ENCODE measurements at places on chromosomes 6 and 20.

DNA sequence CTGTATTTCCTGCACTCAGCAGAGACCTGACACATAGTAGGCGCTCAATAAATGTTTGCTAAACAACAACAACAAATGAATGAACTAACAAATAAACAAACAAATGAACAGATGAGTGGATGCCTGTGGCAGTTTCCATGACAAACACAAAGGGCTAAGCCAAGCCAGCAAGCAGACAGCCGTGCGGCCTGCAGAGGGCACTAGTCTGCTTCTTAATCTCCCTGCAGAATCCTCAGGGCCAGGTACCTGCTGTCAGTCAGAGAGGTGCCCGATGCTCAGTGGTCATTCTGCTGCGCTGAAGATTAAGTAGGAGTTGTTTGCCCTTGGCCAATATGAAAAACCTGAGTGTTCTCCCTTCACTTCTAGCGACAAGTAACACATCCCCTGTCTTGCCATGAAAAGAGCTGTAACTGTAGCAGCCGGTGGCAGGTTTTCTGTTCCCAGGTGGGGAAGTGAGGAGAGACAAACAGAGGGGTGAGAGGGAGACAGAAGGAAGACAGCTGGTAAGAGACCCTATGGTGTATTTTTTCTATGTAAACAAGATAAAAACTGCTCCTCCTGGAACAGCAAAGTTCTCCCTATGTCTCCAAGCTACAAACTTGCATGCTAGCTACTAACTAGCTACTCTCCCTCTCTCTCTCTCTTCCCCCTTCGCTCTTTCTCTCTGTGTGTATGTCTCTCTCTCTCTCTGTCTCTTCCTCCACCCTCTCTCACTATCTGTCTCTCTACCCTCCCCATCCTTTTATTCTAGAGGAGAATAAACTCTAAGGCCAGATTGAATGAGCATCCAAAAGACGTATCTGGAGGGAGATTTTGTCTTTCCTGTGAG, at the start of gene MC3R:
Gene MC3R, plus strand, starts transcription at position 779 of the 829 bp plus-strand sequence. CDS start 112 bp downstream, outside the sequence.
- DNase-seq: no peak

DNA sequence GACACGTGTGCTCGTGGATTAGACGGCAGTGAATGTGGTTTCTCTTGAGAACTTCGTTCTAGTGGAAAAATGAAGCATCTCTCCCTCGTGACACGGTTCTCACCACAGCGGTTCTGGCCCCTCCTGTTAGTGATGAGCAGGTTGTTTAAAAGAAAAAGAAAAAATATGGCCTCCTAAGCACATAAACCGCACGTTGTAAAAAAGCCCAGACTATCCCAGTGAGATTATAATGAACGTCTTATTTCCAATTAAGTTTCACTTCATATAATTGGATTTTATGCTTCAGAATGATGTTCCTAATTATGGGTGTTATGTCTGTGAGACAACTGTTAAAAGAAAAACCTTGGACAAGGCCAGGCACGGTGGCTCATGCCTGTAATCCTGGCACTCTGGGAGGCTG, 74.5 kb upstream of the FRMD1 start:
- no peak for DNase-seq

GRCh38 chr6:32152769-32153563, 975 bp upstream of the PPT2 start:
- no peak for DNase-seq

- no peak for DNase-seq
These were observed 2.5 kb downstream of the GMNN start for GRCh38 chr6:24777227-24777626.

- DNase-seq: no peak
These were observed 13.8 kb downstream of the ULBP3 start for GRCh38 chr6:150055131-150055530.

DNA sequence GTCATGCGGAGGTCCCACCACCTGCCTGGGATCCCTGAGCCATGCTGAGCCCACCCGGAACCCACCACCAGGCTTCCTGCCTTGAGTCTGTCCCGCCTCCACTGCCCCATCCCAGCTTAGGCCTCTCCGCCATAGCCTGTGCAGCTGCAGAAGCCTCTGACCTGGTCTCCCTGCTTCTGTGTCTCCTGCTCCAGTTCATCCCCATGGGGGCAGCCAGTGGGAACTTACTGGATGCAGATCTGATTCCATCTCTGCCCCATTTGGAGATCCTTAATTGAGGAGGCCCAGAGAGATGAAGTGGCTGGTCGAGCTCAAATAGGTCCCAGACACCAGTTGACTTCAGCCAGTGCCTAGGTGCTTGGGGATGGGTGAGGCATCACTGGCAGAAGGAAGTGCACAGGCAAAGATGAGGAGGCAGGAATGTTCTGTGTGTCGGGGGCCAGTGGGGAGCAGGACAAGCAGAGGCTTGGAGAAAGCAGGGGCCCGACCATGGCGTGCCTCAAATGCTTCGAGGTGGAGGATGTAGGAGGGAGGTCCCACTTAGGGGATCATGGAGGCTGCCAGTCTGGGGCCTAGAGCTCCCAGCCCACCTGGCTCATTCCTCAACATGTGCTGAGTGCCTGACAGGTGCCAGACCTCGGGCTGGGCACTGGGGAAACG, 112.8 kb downstream of the TOX2 start:
- DNase-seq: no peak

GRCh38 chr6:123616942-123617341, 19.8 kb downstream of the TRDN start:
- no peak for DNase-seq

- no peak for DNase-seq
These were observed 241.9 kb downstream of the ADGRB3 start for GRCh38 chr6:68876792-68877493.

DNA sequence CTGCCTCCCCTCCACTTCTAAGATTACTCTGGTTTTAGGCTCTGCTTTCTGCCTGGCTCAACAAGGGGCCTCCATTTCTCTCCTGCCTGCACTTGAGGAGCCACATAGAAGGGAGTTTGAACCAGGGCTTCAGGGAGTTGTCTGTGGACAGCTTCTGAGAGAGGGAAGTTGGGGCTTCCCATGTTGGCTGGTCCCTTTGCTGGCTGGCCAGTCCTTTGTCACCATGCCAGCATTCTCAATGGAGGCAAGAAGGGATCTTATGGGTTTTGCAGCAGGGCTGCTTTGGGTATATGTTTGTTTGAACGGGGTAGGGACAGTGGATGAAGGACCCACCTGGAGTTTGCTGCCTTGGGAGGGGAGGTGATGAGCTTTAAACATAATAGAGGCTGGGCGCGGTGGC, 124.9 kb downstream of the CARMIL1 start:
- DNase-seq: no peak

DNA sequence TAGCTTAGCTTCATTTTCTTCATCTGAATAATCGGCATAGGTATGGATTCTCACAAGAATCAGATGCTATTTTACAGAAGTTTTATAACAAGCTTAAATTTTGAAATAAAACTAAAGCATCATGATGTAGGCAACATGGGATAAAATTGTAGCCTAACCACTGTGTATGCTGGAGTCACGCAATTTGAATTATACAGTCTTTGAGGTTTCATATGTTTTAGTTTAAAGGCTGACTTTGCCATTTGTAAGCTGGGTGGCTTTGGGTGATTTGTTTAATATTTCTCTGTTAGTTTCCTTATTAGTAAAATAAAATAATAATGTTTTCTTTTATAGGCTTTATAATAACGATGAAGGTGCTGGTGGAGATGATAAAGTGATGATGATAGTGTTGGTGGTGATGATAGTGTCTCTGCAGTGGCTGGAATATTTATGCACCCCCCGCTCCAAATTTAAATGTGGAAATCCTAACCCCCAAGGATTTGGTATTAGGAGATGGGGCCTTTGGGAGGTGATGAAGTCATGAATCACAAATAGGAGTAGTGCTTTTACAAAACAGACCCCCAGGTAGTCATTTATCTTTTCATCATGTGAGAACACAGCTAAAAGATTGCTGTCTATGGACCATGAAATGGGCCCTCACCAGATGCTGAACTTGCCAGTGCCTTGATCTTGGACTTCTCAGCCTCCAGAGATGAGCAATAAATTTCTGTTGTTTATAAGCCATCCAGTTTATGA, 42.0 kb downstream of the DOK5 start:
- no peak for DNase-seq

DNA sequence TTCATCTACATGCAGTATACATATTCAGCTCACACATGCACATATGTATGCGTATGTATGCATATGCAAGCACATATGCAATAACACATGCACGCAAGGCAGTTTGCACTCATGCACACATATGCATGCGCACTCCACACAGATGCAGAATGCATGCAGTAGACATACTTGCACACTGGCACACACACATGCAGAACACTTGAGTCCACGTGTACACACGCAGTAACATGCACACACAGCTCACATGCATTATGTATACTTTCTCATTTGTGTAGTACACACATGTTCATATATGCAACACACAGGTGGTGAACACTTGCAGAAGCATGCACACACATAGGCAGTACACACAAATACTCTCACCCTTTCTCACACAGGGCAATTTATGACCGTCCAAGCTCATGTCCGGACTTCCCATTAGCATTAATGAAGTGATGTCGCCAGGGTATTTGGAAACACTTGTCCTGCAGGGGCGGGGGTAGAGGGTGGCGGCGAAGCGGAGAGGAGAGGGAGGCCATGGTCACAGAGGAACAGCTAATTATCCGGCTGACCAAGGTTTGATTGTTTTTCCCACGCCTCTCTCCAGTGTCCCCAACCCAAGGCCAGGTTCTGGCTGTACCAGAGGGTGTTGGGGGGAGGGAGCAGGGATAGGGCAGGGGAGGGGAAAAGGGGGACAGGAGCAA, 91.3 kb downstream of the VEGFA start:
- DNase-seq: no peak

GRCh38 chr6:109105681-109106080, 10.4 kb downstream of the CEP57L1 start:
- no peak for DNase-seq

DNA sequence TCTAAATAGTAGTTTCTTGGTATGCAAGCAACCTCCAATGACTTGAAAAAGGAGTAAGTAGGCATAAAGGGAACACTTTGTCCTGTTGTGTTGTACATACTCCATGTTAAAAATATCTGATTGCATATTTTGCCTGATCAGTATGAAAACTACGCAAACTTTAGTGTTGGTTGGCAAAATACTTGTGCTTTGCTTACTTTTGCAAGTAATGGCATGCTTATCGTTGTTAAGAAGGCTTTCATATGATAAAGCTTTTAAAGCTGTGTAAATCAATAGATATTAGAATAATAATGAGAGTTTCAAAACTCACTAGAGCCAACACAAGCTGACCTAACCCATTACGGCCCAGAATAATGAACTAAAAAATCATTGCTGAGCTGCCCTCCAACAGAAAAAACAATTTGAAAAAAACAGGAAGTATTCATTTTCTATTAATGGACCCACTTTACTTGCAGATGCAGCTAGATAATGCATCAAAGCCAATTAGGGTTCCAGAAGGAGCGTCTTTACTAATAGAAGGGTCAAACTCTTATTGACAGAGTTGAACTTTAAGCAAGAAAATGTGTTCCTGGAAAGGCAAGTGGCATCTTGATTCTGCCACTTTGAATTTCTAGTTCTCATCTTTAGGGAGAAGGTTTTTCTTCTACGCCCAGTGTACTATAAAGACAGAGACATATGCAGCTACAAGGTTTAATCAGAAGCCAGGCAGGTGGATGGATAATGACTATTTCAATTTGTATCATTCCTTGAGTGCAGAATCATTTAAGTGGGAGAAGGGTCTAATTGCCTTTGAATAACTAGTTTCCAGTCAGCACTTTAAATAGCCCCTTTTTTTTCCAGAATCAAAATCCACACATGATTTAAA, 82.2 kb downstream of the SNAP25 start:
- no peak for DNase-seq

- DNase-seq: no peak
These were observed 117.6 kb downstream of the PLCB1 start for GRCh38 chr20:8249634-8250033.

GRCh38 chr20:41456351-41456750, 89.7 kb upstream of the EMILIN3 start:
- no peak for DNase-seq

GRCh38 chr6:3227363-3228045, at the start of gene TUBB2B:
Gene TUBB2B (minus strand): TSS chr6:3227653. CDS start chr6:3227543, 110 bp downstream.
- DNase-seq: no peak

- no peak for DNase-seq
These were observed 30.1 kb upstream of the SH3BGRL2 start for GRCh38 chr6:79600812-79601609.

DNA sequence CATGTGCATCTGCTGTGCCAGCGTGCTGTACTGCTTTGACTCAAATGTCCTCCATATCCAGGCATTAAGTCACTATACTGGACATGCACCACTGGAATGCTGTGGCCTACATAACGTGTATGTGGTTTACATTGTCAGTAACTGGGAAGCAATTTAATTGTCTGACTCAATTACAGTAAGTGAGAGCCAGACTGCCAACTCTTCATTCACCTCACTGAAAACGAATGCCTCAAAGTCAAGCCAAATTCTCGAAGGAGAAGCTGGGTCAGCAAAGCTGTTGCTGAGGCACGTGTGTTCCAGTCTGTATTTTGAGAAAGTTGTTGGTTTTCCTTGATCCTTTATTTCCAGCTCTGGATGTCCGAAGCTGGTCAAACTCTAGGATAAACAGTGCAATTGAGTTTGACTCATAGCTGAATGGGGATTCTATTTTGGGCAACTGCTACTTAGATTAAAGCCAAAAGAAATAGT, 534.3 kb downstream of the COL12A1 start:
- DNase-seq: no peak

- no peak for DNase-seq
These were observed 57.3 kb upstream of the PHACTR2 start for GRCh38 chr6:143620447-143620846.

DNA sequence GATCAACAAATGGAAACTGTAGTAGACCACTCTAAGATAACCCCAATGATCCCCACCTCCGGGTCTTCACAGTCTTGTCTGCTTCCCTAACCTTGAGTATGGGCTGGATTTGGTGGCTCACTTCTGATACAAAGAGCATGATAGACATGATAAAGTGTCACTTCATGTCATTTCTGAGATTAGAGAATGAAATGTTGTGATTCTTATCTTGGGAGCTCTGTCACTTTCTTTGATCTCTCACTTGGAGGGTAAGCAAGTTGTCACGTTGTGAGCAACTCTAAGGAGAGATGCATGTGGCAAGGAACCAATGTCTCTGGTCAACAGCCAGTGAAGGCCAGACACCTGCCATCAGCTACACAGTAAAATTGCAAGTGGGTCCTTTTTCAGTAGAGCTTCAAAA, 3.0 kb upstream of the GLO1 start:
- DNase-seq: no peak

Measured in cortex of kidney (tissue), 1 donor.